ENCODE measurements at places on chromosomes 6 and 20. TPM values are rescaled to one million over a fixed set of nuclear protein-coding genes. Genes with fewer than 3 reads are reported as not detected.

CENPW gene
- 64.2 TPM for total RNA-seq

DEFB112 gene
- not detected for total RNA-seq

OSTM1 gene
- total RNA-seq, result 18.9 TPM

SSTR4 gene
- not detected for total RNA-seq

STX11 gene
- total RNA-seq, result 24.7 TPM

MUC21 gene
- total RNA-seq, result not detected

KIAA1755 gene
- not detected for total RNA-seq
